ENCODE measurements at places on chromosomes 4 and X.

GRCh38 chrX:7372825-7373525 lies 225.0 kb upstream of the PUDP start:
- DNase-seq: no peak

- DNase-seq: no peak
These were observed 66.0 kb downstream of the RPS3A start for GRCh38 chr4:151165205-151166000.

GRCh38 chr4:128427832-128428366 lies 140.3 kb upstream of the PGRMC2 start:
- DNase-seq: peak; percentile 77

- DNase-seq: no peak
These were observed at the start of gene UCP1 for GRCh38 chr4:140568507-140569306. Gene UCP1 (minus strand): TSS chr4:140568961. CDS start chr4:140568729, 232 bp downstream.

- DNase-seq: no peak
These were observed 235.8 kb downstream of the RBMX2 start for GRCh38 chrX:130637591-130637990.

DNA sequence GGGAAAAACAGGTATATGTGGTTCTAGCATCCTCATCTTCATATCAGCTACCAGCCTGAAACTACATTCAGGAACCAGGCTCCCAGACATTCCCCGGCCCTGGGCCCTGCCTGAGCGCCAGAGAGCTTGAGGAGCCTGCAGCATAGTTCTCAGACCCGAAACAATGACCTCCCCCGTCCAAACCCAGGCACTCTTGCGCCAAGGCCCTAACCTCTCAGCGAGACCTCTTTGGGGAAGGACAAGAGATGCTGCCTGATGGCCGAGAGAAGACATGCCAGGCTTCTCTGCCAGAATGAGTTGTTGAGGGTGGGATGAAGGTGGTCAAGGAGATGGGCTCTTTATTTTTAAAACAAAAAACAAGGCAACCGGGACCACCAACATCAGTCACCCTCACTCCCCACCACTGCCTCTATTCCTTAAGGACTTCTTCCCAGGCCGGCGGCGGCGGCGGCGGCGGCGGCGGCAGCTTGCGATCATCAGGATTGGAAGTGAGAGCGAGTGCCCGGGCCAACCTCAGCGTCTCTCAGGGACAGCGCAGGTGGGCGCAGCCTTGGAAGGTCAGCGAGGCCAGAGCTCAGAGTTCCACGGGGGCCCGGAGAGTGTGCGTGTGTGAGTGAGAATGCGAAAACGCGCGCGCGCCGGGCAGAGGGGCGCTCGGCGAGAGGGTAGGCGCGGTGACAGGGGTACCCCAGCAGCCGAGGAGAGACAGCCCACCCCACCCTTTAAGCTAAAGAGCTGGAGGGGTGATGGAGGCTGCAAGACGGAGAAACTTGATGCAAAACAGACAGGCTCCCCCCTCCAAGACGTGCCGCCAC lies 601 bp downstream of the INPP4B start:
- no peak for DNase-seq

DNA sequence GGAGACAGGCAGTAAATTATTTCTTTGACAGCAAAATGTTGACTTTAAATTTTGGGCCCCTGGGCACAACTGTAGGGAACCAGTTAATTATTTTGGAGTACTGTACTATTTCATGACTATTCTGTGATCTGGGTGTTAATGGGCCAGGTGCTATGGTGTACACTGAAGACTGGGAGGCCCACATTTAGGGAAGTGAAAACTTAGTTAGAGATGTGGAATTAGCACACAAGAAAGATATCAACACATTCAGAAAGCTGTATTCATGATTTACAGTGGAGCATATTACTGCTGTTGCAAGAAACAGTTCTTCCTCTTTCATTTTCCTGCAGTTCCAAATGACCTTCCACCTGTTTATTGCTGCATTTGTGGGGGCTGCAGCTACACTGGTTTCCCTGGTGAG lies 12.4 kb downstream of the PLP1 start:
- no peak for DNase-seq

DNA sequence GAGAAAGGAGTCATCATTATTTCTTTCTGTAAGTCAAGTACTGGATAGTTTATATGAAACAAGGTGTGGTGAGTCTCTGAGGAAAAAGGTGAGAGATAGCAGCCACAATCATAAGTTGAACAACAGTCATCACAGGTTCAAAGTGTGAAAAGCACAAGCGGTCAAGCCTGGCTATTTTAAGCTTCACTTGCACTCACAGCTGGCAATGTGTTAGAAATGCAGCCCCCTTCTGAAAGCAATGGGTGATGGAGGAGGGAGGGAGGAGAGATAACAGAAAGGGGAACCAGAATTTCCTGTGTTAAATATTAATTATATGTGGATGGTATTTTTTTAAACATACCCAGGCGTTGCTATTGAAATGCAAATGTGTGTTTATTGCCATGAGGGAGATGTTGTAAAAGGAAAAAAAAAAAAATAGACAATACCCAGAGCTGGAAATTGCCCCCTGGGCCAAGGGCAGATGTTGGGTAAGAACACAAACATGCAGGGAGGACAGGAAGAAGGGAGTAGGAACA lies 26.9 kb upstream of the BMP3 start:
- no peak for DNase-seq

- no peak for DNase-seq
These were observed 17.1 kb downstream of the NAT8L start for GRCh38 chr4:2075987-2076907.

- no peak for DNase-seq
These were observed 101.9 kb upstream of the CCSER1 start for GRCh38 chr4:90025248-90025647.

GRCh38 chr4:143225167-143225566 lies 40.5 kb downstream of the USP38 start:
- DNase-seq: no peak

- no peak for DNase-seq
These were observed 215.0 kb downstream of the HTR2C start for GRCh38 chrX:114798907-114799306.

DNA sequence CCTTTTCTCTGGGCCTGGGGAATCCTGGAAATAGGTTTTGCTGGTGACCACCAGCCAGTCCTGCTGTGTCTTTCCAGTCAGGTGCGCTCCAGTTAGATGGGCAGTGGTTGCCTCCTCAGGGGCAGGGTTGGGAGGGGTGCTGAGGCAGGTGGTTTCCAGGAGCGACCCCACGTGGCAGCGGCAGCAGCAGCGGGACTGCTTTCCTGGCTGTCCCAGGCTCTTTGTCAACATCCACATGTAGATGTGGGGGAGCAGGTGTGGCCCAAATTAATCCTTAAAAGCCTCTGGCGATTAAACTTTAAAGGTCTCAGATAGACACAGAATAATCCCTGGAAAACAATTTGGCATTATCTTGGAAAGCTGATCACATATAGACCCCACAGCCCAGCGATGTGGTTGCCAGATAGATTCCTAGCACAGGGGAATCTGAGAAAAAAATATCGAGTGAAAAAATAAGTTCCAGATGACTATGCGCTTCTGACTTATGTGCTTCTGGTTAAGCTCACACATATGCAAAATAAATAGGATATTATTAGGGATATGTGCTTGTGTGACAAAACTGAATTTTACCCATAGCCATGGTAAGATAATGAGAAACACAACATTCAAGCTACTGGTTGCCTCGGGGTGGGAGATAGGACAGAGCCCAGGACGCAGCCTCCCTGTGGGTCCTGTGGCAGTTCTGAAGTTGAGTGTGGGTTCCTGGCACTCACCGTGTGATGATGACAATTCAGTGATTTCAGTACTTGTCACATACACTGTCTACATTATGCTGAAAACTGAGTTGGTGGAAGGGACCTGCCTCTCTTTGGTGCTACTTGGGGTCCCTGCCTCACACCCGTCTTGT lies 336.4 kb downstream of the ARHGAP10 start:
- no peak for DNase-seq

DNA sequence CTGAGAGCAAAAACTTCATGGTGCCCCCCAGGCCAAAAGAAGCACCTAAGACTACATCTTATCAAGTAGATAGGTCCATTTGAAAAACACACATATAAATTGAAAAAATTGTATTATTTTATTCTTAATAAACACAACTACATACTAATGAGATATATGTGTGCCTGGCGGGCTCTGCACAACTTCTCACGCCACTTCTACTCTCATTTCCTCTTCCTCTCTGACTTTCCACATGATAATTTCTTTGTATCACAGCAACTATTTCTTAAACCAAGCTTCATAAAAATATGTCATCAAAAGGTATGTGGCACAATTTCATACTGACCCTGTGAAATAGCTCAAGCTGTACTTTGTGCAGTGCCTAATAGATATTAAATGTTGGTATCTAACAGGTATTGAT lies 10.7 kb upstream of the NPY2R start:
- no peak for DNase-seq

DNA sequence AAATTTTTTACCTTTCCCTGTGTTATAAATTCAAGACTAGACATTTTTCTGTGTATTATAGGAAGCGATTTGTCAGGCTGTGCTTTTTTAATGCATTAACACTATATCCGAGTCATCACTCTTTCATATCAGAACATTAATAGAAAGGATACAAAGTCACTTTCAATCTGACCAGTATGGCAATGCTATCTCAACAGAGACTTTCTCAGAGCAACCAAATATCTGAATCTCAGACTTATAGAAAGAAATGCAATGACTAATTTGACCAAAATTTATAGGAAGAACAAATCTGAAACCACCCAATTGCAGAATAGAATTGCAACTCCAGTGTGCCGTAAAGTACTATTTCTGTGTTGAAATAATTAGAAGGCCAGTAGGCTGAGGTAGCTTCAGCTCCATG lies 473 bp upstream of the TKTL2 start:
- DNase-seq: no peak

DNA sequence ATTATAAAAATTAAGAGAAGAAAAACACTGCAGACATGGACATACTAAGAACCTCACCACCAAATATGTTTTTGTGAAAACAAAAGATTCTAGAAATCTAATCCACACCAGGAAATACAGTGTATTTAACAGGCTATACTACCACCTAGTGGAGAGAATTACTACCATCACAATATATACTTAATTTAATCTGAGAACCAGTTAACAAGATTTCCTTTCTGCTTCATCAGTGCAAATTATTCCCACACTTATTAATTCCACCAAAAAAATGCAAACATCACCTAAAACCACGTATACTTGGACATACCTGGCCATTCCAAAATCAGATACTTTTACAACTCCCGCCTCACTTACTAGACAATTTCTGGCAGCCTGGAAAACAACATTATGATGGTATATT lies 7.0 kb upstream of the TXK start:
- no peak for DNase-seq

- DNase-seq: no peak
These were observed 52.7 kb downstream of the PSAPL1 start for GRCh38 chr4:7381890-7382633.

GRCh38 chr4:8871417-8872401 lies at the start of gene HMX1:
Gene HMX1 (minus strand): TSS chr4:8871839. CDS start chr4:8871614, 225 bp downstream.
- DNase-seq: no peak

DNA sequence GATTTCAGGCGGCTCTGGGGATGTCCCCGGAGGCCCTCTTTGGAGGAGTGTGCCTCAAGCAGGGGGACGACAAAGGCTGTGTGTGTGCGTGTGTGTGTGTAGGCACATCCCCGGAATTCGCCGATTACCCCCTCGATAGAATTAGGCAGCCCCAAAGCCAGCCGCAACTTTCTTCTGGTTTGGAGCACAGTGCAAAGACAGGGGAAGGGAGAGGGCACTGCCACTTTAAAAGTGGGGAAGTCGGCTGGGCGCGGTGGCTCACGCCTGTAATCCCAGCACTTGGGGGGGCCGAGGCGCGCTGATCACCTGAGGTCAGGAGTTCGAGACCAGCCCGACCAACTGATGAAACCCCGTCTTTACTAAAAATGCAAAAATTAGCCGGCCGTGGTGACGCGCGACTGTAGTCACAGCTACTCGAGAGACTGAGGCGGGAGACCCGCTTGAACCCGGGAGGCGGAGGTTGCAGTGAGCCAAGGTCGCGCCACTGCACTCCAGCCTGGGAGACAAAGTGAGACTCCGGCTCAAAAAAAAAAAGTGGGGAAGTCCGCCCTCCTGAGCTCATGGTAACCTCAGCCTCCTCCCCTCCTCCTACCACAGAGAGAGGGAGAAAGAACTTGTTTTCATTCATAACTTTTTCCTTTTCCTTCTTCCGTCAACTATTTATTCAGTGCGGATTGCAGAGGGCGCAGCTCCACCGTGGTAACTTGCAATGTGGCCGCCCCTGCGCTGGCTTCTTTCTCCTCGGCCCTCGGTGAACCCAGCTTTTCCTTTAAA lies 2.4 kb downstream of the SPRY1 start:
- DNase-seq: peak; percentile 34

- no peak for DNase-seq
These were observed 1050.0 kb upstream of the INTU start for GRCh38 chr4:126582737-126583136.

DNA sequence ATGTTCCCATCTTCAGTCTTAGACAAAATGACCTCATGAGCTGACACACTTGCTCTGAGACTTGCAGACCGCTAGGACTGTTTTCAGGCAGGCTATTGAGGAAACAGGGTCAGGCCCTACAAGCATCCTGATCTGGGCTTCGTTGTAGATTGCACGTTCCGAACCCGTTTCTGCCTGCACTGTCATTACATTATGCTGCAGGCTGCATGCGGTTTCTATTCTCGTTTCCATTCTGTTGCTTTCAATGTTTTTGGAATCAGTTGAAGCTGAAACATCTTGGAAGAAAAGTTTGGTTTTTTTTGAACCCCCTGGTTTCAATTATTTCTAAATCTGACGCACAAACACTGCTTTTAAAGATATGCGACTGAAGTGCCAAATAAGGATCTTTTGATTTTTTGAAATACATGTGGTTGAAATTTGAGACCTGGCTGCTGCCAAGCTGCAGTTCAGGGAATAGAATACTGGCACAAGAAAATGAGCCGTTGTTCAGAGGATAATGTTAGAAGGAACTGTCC lies 716.1 kb upstream of the INTU start:
- no peak for DNase-seq

DNA sequence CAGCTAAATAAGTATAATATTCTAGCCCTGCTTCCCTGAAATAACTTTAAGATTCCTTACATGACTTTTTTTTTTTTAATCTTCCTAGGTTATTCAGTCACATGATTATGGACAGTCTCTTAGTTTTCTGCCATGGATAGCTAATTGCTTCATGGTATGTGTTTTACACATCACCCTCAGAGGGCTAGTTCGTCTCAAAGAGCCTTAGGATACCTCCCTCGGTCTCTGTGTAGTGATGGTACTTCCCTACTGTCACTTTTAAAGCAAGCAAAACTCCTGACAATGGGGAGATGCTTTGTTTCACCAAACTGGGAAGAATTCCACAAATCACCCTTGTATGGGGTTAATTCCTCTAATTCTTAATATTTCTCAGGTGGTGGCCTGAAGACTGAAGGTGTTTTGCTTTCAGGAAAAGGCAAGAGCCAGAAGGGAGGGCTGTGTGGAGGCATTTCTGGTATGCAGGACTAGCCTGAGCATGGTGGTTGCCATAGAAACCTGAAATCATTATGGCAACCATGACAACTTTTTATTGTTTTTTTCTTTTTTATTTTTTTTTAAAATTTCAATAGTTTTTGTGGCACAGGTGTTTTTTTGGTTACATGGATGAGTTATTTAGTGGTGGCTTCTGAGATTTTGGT lies 70.4 kb downstream of the BEX3 start:
- DNase-seq: no peak

DNA sequence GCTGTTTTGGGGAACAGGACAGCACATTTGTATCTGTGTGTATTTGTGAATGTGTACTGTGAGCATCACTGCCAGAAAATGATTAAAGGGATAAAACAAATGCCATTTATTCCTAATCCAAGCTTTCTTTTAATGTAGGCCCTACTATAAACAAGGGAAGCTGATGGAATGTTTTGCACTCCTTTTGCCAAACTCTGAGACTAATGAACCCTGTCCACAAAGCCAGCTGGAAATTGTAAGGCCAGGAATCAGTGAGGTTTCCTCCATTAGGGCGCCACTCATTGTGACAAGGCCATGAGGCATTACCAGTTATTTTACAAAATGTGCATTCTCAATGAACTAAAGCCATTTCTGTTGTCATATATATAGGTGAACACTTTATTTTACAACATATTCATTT lies 163.0 kb upstream of the NAP1L5 start:
- no peak for DNase-seq
